ENCODE measurements at places on chromosomes 6 and 20.

DNA sequence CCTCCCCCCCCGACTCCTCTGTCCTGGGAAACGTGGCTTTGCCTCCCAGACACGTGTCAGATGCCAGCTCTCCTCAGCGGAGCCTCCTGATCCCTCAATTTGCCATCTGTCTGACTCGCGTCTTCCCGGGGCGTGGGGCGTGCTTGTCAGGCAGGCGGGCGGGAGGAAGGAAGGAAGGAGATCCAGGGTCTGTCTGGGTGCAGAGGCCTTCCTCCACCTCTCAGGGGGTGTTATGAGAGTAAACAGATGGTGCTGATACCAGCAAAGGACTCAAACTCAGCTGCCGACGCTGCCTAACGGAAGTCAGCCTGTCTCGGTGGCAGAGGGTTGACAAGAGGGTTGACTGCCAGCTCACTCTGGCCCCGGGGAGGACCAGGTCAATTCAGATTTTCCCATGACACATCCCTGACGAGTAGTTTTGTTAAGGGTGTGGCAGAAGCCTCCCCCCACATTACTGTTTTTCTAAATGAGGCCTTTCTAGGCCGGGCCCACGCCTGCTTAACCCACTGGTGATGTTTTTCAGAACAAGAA lies 17.0 kb downstream of the UQCC2 start:
- DNase-seq: no peak

GRCh38 chr6:139981066-139981624 lies 606.7 kb upstream of the CITED2 start:
- DNase-seq: no peak

DNA sequence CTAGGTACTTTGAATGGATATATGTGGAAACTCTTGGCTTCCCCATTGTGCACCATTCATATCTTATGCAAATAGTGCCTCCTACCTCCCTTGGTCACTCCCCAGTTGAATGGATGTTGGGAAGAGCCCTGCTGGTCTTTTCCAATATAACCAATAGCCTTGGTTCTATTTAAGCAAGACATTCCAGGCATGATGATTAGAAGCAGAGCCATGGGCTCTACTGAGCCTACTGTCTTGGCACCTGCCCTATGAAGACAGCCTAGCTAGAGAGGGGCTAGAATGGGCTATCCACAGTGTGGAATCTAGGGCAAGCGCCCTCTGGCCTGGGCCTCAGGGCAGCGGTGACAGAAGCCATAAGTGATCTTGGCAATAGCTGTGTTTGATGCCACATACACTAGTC lies 15.6 kb downstream of the SLC17A1 start:
- no peak for DNase-seq

GRCh38 chr6:1031720-1032119 lies 280.2 kb upstream of the FOXQ1 start:
- no peak for DNase-seq
